ENCODE measurements at places on chromosomes 2 and 18. TPM values are rescaled to one million over a fixed set of nuclear protein-coding genes. Genes with fewer than 3 reads are reported as not detected.

Gene RNMT
- total RNA-seq: 34.9 TPM

Gene TEX44
- not detected for total RNA-seq

Gene RGPD3
- total RNA-seq: 0.30 TPM

Gene SLC39A6
- 102 TPM for total RNA-seq

Gene TMEM178A
- total RNA-seq: 3.2 TPM

Gene CROCC2
- total RNA-seq: 0.30 TPM

Gene VWA3B
- total RNA-seq: not detected

Gene CD207
- total RNA-seq: 5.3 TPM

Gene KLF11
- total RNA-seq: 16.1 TPM

Gene SLC16A14
- total RNA-seq: 8.2 TPM

DNA sequence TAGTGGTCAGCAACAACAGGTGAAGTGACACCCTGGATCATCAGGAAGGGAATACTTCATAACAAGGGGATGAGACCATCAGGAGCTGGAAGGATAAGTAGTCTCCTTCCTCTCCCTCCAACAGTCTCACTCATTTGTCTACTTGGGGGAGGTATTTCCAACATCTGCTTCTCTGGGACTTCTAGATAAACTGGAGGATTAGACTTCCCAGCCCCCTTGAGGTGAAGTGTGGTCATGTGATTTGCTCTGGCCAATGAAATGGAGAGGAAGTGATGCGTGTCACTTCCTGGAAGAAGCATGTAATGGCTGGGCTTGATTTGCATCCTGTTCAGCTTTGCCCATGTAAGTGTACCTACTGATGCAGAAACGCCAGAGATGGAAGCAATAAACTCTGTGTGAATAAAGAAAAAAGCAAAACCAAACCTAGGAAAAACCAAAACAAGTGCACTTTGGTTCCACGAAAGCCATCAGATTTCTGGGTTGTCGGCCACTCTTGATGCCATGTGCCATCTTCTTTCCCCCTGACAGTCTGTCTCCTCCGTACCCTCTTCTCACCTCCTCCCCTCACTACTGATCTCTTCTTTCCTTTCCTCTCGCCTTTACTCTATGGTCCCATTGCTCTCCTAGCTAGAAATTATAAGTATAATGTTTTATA lies 76.1 kb upstream of the DNMT3A start:
- no peak for DNase-seq

DNA sequence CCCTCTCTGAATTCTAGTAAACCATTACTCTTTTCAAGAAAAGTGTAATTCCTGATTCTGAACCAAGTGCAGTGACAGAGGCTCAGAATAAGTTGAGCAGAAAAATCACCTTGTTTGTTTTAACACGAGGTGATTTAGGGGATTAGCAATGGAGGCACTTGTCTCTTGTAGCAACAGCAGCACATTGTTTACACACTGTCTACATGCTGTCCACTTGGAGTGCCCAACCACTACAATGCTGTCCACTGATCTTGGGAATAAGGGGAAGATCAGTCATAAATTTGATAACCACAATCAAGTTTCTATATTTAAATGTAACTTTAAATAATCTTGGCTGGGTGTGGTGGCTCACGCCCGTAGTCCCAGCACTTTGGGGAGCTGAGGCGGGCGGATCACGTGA lies 13.9 kb upstream of the RMND5A start:
- no peak for DNase-seq

- no peak for DNase-seq
Measured at GRCh38 chr18:68402784-68403183, 312.1 kb downstream of the TMX3 start.

DNA sequence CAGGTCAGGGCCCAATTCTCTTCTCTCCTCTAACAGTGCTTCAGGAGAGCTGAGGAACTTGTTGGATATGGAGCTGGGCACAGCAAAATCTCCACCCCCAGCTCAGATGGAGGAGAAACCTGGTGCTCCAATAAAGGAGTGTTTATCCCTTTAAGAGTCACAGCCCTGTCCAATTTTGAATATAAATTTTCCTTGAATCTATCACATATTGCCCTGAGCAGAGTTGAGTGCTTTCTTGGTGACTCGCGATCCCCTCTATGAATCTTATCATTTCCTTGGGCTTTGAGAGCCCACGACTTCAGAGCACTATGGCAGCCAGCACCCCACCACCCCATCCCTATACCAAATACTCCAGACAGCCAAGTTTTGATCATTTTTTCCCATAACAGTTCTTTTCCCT lies 34.4 kb upstream of the SMAD7 start:
- DNase-seq: no peak

- DNase-seq: no peak
Measured at GRCh38 chr18:4308576-4308975, 146.5 kb downstream of the DLGAP1 start.

DNA sequence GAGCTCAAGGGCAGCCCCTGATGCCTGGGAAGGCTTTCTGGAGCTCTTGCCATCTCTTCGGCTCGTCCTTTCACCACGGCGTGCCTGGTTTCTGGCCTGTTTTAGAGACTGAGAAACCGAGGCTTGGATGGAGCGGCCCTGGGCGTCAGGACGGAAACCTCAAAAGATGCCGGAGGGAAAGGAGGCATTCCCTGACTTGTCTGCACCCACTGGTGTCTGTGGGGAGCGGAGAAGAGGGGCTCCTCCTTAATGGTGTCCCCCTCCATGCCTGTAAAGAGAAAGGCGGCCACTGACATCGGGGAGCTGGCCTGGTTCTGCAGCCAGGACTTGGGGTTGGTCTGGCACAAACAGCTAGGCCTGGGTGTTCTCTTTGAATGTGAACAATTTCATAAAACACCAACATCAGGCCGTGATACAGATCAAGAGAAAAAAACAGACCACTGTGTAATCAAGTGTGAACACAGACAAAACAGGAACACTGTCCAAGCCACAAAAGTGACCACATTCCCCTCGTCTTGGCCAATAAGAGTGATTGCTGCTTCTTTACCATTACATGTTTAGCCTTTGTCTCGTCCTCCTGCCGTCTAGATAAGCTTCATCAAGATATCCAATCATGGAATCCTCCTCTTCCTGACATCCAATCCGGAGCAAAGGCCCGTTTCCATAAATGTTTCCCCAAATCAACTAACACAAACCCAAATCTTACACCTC lies 633 bp upstream of the ILKAP start:
- no peak for DNase-seq

DNA sequence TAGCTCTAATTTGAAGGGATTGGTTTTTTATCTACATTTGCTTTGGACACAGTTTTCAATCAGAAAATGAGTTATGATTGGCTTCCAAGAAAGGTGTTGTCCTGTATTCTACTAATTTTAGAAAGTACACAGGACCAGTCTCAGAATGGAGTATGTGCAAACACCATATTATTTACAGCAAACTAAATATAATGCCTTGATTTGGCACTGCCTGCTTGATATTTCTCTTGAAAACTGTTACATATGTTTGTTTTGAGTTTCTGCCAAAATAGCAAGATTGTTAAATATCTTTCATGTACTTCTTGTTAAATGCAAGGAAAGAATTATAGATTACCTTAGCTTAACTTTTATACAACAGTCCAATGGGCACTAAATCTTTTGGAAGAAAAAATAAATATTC lies 694.9 kb downstream of the KCNJ3 start:
- DNase-seq: no peak

DNA sequence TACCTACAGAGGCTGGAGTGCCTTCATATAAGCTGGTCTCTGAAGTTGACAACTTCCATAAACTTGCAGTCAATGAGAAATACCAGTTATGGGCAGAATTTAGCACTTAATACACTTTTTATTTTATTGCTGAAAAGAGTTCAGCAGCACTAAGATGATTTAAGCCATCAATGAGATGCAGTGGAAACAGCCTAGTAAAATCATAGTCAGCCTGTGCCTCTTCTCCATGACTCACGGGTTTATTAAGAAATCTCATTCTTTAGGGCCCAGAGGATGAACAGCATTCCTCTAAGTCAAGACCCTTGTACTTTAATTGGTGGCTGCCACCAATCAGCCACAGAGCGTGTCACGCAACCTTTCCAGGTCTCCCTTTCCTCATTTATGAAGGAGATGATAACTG lies 1357.9 kb upstream of the CELF4 start:
- DNase-seq: no peak

DNA sequence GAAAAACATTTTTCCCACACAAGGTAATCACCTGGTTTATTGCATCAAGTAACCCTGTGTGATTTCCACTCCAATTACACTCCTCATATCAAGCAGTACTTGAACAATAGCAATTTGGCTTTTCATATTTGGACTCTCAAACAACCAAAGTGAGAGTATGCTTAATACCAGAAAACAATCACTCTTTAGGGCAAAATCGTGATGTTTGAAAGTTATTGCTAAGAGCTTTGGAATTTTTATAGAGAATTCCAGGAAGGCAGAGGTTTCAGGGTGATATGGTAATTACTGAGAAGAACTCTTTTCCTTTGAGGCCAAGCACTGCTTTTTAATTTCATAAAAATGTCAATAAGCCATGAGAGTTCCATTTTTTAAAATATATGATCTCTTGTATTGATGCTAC lies 779.5 kb upstream of the LRRTM1 start:
- no peak for DNase-seq

- DNase-seq: no peak
Measured at GRCh38 chr2:64700133-64700809, 46.6 kb upstream of the SERTAD2 start.

GRCh38 chr18:63869851-63870250 lies 17.7 kb upstream of the SERPINB2 start:
- no peak for DNase-seq

GRCh38 chr2:117801826-117802225 lies 12.7 kb upstream of the DDX18 start:
- DNase-seq: no peak

- DNase-seq: no peak
Measured at GRCh38 chr2:231168460-231169139, 29.8 kb upstream of the ARMC9 start.

DNA sequence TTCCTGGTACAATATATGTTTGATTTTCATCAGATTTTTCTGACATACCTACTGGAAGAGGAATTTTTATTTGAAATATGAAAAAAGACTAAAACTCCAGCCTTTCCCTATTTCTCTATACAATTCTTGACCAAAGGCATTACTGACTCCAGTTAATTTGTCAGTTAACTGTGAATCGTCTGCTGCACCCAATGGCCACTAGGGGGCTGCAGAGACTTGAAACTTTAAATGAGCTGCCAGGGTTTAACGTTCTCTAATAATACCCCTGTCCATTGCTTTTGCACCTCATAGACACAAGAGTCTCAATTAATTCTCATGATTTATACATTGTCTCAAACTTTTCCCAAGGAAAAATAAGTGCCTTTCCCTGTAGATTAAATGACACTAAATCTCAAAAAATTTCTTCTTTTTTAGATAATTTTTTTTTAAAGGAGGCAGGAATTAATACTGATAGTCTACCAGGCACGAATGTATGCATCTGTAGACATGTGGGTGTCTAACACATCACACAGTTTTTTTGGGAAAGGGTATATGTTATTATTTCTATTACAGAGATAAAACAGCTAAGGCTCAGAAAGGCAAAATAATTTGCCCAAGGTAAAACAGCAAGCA lies 1.8 kb upstream of the ALK start:
- DNase-seq: no peak

- DNase-seq: no peak
Measured at GRCh38 chr2:9708683-9709538, 78.1 kb upstream of the YWHAQ start.

- no peak for DNase-seq
Measured at GRCh38 chr18:58586269-58586668, 42.6 kb downstream of the ALPK2 start.

DNA sequence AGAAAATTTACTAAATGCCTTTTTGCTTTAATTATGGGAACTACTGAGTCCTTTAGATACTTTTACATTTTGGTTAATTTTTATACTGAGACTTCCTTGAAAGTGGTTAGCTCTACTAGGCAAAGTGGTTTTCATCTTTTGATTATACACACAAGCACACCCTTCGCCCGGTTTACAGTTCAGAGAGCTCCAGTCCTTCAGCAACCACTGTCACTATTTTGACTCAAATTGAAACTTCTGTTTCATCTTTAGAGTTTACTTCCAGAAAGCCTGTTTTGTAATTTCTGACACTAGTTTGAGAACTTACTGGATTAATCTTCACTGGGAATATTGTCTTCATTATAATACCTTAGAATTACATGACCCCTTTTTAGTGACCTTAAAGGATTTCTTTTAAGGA lies 140.3 kb upstream of the FOSL2 start:
- DNase-seq: no peak

GRCh38 chr2:80238692-80239469 lies 65.7 kb downstream of the LRRTM1 start:
- DNase-seq: no peak

GRCh38 chr2:239302808-239303557 lies 97.8 kb downstream of the HDAC4 start:
- no peak for DNase-seq

DNA sequence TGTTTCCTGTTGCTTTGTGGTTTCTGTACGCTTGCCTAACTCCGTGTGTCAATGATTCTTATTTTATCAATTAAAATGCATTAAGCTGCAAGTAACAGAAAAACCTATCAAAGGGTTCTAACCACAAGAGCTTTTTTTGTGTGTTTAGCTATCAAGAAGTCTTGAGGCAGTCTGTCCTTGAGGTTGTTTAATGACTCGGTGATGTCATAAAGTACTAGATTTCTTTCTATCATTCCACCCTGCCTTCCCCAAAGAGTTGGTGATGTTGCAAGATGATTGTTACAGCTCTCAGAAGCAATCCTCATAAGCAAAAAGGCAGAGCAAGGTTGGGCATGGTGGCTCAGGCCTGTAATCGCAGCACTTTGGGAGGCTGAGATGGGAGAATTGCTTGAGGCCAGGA lies 51.9 kb upstream of the SPTBN1 start:
- DNase-seq: no peak

GRCh38 chr2:99485824-99486223 lies 4.0 kb downstream of the REV1 start:
- no peak for DNase-seq

DNA sequence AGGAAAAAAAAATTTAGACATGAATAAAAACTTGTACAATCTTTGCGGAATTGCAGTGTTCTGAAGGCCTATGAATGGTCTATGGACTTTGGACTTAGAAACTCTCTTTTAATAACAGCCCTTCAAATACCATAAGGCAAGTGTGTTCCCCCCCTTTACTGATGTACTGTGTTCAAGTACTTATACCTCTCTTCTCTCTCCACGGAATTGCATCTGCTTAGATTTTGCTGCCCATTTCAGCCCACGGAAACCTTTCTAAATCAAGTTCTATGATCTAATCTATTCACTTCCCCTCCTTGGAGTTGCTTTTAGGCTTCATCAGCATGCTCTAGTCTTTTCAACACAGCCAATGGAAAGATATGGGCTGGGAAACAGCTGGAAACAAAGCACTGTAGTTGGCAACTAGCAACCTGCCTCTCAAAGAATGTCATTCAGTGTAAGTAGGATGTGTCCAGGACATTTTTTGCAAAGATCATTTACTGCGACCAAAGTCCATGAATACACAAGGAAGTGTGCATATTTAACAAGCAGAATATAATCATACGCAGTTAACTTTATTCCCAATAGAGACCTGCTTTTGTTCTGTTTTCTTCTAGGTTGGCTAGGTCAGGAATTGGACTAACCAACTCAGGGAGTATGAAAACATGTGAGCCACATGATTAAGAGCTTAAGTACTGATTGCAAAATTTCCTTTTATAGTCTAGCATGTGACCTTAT lies 58.0 kb downstream of the SLC40A1 start:
- no peak for DNase-seq

- DNase-seq: peak; percentile 12
Measured at GRCh38 chr2:175251425-175252041, 70.0 kb upstream of the ATP5MC3 start.
